ENCODE measurements at places on chromosomes 5 and 9.
A peak's percentile ranks its signal among the peaks of the same experiment; 100 is the strongest.

- DNase-seq: no peak
Observed at GRCh38 chr9:74497748-74498620, 849 bp downstream of the RORB start.

DNA sequence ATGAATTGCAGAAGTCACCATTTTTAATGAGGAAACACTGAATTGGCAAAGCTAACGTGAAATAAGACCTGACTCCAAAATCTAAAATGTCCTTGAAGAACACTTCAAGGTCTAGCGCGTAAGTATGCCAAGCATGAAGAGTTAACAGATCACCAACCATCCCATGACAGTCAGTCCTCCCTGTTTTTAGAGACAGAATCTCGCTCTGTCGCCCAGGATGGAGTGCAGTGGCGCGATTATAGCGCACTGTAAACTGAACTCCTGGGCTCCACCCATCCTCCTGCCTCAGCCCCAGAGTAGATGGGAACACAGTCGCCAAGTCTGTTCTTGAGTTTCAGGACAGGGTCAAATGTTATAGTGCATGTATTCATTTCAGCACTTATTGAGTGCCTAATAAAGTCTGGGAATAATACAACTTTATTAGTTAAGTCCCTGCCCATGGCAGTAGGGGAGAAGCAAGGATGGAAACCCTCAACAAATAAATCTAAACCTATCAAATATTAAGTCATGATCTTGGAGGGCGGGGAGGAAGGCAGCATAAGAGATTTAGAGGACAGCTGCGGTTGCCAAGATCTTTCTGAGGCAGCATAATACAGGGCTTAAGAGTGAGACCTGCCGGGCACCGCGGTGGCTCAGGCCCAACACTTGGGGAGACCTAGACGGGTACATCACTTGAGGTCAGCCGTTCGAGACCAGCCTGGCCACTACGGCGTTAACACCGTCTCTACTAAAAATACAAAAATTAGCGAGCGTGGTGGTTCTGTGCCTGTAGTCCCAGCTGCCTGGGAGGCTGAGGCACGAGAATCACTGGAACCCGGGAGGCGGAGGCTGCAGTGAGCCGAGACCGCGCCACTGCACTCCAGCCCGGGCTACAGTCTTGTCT lies 1.1 kb downstream of the ATPSCKMT start:
- DNase-seq: peak; percentile 5

DNA sequence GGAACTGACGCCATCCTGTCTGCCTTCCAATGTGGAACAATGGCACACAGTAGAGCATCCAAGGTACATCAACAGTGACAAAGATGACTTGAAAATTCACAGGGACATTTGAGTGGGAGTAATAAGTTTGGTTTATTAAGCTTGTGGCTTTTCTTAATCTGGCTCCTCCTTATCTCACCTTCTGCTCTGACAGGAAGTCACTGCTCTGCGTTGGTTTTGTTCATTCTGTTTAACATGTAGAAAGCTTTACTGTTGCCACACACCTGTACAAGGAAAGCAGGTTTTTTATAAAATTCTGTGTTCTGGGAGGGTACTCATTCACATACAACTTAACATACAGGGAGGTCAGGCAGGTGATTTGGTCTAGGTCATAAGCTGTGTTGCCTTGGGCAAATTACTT lies 1.6 kb upstream of the GZMK start:
- DNase-seq: no peak

GRCh38 chr9:127185181-127185580 lies 62.7 kb upstream of the ANGPTL2 start:
- no peak for DNase-seq

DNA sequence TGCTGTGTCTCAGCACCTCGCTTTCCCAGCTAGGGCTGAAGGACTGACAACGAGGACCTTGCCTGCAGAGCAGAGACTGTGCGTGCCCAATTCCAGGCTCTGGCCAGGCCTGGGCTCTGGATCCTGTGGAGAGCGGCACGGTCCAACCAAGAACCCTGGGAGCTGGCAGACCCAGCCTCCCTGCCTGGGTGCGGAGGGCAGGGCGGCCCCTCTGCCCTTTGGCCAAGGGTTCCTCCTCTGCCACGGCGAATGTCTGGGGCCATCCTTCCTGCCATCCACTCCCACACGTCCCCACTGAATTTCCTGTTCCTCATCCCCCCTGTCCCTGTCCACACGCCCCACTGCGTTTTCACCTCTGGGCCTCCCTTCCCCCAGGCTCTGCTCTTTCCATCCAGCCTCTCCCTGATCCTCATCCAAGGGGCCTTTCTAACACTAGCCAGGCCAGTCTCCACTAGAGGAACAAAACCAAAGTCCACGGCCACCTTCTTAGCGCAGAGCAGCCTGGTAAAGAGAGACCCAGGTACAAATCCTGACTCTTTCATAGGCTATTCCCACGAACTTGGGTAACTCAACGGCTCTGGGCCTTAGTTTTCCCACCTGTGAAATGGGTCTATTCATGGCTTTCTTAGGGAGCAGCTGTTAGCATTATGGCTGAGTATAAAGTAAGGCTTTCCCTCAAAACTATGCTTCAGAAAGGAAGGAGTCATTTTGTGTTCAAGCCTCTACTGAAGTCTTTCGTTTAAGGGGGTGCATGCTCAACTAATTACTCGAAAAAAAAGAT lies 95.5 kb upstream of the PHYKPL start:
- DNase-seq: no peak

DNA sequence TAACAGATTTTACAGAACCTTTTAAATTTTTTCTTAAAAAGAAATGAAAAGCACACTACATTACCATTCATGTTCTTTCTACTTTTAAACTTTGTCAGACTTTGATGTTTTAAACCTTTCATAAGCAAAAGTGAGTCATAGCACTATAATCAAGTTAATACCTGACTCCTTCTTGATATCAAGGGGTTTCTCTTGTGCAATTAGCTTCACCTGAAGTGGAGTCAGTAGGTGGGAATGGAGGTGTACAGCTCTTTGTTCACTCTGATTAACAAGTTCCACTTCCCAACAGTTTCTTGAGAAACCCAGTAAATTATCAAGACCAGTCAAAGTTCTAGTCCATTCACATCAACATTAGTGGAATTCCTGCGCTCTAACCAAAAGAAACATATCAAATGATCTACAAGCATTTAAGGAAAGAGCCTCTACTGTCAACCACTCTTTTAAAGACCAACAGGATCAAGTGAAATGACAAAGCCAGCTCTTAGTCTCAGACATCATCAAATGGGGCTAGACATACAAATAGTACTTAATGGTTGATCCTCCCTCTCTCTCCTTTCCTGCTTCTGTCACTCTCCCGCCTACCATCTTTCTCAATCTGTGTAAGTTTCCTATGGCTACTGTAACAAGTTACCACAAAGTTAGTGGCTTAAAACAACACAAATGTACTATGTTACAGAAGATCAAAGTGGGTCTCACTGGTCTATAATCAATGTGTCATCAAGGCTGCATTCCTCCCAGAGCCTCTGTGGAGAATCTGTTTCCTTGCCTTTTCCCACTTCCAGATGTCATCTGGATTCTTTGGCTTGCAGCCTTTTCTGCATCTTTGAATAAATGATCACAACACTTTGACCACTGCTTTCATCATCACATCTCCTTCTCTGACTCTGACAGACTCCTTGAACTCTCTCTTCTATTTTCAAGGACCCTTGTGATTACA lies 68.0 kb downstream of the HINT1 start:
- DNase-seq: no peak

DNA sequence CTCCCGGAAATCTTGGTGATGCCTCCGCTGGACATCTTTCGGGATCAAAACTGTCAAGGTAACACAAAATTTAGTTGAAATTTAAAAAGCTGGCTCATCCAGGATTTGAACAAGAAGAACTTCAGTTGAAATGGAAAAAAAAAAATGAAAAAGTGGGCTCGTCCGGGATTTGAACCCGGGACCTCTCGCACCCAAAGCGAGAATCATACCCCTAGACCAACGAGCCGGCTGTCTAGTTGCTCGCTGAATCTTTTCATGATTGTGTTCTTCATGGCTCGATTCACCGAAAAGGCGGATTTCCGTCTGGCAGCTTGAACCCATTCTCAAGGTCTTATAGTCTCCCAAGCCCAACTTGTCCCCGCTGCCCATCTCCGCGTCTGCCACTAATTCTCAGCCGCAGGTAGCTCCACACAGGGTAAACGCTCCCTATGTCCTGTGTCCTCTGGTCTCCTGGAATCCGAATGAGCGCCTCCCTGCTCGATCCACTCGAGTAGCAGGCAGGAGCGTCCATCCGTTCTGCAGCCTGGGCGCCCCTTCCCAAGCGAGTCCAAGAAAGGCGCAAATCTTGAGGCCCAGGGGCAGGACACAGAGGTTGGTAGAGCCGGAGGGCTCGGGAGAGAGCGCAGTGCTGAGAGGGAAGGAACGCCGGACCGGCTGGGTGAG lies 16.2 kb downstream of the TRIM7 start:
- no peak for DNase-seq

- DNase-seq: no peak
Observed at GRCh38 chr9:37732086-37732741, 21.4 kb upstream of the TRMT10B start.

- no peak for DNase-seq
Observed at GRCh38 chr5:140602147-140602546, 30.8 kb downstream of the CD14 start.

- no peak for DNase-seq
Observed at GRCh38 chr5:79529110-79529509, 15.2 kb upstream of the HOMER1 start.

DNA sequence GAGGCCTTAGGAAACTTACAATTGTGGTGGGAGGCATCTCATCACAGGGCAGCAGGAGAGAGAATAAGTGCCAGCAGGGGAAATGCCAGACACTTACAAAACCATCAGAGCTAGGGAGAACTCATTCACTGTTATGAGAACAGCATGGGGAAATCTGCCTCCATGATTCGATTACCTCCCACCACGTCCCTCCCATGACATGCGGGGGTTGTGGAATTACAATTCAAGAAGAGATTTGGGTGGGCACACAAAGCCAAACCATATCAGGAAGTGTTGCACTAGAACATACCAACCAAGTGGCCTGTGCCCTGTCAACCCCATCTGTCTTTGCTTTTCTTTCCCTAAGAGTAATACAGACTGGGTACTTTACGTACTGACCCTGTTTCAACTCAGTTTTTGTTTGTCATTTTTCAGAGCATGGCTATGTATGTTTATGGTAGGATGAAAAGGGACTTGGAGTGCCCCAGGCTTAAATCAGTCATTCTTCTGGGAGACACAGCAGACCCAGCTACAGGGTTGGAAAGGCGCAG lies 58.3 kb upstream of the TGFBR1 start:
- no peak for DNase-seq

GRCh38 chr9:110620726-110621125 lies 41.2 kb upstream of the SVEP1 start:
- no peak for DNase-seq

DNA sequence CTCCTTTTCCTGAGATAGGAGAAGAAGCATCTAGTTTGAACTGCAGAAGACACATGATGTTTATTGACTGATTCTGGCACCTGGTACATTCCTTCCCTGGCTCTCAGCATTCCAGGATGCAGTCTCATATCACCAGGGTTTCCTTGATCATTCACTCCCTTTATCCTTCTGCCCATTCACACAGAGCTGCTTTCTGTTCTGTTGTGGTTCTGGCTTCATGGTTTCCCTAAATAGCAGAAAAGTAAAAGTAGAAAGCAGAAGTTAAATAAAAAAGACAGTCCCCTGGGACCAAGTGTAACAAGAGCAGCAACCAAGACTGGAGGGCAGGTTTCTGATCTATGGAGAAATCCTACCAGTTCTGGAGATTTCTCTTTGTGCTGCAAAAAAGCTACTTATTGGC lies 3.2 kb downstream of the IFNA8 start:
- DNase-seq: no peak

DNA sequence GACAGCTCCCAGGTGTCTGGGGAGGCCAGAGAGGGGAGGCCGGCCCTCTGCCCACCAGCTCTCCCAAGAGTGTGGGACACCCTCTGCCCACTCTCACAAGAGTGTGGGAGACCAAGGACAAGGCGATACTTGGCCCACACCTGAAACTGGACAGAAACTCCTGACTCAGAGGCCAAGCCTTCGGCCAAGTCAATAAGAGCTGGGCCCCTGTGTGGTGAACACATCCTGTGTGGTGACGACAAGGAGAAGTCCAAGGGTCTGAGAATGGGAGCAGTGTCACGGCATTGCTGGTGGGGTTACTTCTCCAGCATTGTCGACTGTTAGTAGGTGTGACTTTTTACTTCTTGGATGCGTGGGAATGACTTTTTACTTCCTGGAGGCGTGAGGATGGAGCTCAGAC lies 14.6 kb upstream of the F2RL1 start:
- DNase-seq: no peak

- no peak for DNase-seq
Observed at GRCh38 chr5:113039229-113039933, 62.8 kb downstream of the DCP2 start.

DNA sequence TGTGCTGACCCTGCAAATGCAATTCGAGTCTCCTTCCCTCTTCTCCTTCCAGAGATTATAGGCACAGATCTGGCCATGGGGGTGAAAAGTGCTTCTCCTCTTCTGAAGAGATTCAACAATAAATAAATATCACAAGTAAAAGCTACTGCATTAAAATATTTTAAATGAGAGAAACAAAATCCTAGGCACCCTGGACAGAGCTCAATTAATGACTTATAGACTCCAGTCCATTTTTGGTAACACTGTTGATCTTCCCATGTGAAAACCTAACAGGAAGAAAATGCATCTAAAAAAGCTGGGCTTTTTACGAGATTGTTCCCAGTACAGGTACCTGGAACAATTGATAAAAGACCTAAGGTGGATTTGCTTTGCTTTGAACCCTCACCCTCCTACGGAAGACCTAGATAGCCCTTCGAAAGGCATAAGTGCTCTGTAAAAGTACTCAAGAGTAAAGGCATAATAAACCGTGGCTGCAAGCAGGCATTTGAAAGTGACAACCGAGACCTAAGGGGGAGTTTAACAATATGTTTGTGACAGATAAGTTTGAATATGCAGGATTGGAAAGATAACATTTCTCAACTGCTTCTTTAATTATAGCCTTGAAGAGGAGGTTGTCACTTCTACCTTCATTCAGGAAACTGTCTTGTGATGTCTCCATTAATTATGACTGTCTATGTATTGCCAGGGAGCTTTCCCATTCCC lies 29.4 kb upstream of the MED10 start:
- no peak for DNase-seq

- no peak for DNase-seq
Observed at GRCh38 chr9:129197978-129198318, 19.9 kb upstream of the IER5L start.

DNA sequence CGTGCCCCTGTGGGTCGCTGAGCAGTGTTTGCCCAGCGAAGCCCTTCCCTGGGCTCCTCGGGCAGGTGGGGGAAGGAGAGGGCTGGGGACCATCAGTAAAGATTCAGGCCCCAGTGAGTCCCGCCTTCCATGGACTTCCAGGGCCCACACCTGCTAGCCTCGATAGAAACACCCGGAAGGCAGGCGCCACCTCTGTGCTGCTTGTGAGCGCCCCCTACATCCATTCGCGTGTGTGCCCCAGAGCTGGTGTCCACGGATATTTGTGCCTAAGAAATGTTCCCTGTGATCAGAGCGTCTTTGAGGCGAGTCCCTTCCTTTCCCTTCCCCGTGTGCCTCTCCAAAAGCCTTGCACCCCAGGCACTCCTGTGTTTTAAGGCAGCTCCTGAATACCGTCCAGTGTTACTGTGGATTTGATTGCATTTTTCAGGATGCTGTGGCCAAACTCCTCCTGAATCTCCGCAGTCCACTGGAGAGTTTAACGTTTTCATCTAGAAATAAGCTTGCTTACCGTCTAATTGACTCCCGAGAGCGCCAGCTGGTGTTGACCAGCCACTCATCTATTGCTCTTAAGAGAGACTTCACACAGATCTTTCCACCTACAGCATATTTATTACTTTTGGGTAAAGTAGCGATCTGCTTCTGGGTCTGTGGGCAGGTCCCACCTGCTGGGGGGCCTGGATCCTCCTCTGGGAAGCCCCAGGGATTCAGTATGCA lies 101.4 kb downstream of the COL5A1 start:
- no peak for DNase-seq
